Activated CD8-positive, alpha-beta memory T cell treated with anti-CD3 and anti-CD28 coated beads for 48 hours (primary cell): ENCODE measurements at places on chromosomes 13 and 19.
A peak's percentile ranks its signal among the peaks of the same experiment; 100 is the strongest.

GRCh38 chr19:9834307-9834725, 802 bp upstream of the PIN1 start:
- no peak for DNase-seq

GRCh38 chr19:7917267-7918061, 2.7 kb upstream of the SNAPC2 start:
- no peak for DNase-seq

- DNase-seq: no peak
Observed at GRCh38 chr13:97736436-97736835, 217.0 kb upstream of the IPO5 start.

DNA sequence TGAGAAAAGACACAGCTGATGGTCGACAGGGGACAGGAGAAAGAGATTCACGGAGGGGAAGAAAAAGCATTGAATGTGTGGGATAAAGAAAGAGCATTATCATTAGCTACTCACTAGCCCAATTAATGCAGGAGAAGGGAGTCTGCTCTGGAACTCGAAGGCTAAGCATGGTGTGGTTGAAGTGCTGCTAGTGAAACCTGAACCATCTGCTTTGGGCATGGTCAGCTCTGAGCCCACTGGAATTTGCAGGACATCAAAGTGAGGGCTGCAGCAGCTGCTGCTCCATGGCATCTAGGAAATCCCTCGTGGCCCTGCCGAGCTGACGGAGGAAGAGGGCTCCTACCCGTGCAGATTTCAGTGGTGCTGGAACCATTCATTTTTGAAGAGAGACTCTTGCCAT, 320.3 kb downstream of the ATP8A2 start:
- DNase-seq: no peak

DNA sequence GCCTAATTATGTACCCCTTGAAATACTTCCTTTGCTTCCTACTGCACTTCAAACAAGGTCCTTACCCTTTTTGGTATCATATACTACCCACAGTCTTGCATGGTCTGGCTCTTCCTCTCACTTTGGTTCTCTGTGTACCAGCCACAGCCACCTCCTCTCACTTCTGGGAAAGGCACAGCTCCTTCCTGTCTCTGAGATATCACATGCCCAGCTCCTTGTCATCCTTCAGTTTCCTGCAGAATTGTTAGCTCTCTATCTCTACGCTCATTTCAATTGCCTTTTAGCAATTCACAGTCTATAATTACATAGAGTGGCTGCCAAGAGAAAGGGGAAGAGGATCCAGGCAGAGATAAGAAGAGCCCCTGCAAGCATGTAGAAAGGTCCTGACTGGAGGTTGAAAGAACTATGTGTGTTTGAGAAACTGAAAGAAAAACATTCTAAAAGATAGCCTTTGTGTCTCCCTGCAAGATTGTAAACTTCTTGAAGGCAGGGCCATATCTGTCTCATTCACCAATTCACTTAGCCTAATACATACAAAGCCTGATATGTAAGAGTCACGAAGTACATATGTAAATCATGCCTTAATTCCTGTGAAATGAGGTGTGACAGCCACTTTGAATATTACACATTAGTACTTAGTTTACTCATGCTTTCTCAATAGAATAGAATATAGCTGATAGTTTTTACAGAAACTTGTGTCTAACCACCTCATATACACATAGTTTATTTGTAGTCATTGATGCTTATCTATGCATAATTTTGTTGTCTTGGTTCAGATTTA, 933.1 kb downstream of the DIAPH3 start:
- DNase-seq: no peak

DNA sequence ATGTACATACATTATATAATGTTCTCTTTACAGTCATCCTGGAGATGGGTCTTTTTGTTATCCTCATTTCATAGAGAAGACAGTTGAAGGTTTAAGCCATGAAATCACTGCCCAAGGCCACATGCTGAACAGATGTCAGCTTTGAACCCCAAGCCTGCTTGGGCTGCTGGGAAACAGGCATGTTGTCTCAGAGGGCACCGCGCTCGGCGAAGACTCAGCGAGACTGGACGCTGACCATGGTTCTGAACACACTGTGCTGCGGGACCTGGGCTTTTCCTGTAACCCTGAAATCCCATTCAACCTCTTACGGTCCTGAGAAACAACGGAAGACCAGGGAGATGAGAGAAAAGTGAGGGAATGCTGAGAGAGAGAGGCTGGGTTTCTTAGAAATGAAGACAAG, 27.3 kb downstream of the LRFN3 start:
- no peak for DNase-seq

DNA sequence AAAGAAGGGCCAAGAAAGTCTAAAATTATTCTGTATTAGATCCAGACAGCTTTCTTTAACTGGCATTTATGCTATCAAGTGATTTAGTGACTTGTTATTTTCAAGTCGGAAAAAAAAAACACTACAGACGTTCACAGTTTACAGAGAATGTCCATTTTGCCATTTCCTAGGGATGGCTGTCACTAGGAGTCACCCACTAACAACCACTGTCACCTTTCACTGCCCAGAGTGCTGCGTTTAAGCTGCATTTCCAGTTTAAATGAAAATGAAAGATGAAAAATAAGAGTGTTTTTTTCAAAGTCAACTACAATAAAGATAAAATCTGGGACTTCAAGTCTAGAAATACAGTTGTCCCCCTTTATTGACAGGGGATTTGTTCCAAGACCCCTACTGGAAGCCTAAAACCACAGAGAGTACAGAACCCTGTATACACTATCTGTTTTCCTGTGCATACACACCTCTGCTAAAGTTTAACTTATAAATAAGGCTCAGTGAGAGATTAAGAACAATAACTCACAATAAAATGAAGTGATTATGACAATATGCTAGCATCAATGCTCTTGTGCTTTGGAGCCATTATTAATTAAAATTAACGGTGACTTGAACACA, 112.5 kb downstream of the SACS start:
- no peak for DNase-seq

DNA sequence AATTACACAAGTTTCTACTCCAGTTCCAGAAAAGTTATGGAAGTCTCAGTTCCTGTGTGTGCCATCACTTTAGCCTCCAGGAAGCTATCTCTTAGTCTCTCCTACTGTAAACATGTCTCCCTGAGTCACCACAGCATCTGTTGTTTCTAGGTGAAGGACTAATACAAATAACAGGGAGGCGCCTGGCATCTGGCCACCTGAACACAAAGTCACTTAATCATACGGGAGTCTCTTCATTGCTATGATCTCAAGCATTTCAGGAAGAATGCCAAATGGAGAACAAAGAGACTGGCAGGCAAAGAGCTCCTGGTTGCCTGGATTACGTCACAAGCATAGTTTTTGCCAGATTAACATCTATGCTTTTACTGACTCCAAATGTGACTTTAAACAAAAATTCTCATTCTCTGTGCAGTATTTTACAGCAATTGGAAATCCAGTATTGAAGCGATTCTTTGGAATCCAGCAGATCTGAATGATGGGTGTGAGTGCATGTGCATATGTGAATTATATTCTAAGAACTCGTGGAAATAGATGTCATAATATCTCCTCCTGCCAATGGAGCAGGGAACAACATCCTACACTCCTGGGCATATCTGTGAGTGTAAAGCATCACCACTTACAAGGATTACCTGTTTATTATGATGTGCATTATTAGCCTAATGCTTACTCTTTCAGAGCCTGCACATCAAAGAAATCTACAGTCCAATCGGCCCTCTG, 572.8 kb downstream of the PCDH9 start:
- no peak for DNase-seq

DNA sequence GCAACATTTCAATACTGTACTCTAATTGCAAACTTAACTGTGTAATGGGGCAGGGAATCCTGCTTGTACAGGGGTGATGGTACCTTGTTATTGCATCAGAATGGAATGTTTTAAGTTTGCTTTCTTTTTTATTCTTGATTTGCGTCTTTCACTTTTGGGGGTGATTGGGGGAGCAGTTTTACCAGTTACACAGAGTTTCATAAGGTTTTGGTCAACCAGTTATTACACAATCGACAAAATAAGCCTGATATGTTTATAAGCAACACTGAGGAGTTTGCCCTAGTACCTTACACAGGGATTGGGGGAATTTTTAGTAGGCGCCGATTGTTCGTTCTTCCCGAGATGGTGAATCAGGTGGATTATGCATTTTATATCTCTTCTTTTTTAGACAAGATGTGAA, 2.7 kb downstream of the KLF5 start:
- DNase-seq: no peak

GRCh38 chr13:93723316-93723715, 496.7 kb downstream of the GPC6 start:
- no peak for DNase-seq

GRCh38 chr13:30985637-30986205, 53.3 kb downstream of the TEX26 start:
- DNase-seq: no peak

DNA sequence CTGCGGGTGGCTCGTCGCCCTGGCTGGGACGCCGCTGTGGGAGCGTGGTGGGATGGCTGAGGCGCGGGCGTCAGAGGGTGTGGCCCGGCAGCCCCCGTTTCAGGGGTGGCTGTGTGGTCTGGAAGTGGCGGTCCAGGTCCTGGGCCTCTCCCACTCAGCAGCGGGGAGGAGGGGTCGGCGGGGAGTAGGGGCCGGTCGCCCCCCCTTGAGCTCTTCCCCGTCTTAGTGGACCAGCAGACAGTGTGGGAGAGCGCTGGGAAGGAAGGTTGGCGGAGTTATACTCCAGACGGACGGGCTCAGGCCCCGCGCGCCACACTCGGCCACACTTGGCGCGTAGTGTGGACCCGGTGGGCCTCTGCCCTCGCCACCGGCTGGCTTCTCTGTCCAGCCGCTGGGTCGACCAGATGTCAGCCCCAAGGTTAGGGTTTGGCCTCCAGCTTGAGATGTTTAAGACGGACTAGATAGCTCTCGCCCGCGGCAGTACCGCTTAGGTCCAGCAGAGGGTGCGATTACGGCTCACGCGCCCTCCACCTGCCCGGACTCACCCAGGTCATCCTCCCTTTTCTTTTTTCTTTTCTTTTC, 21.7 kb upstream of the ZNF429 start:
- DNase-seq: peak; percentile 30

- DNase-seq: no peak
Observed at GRCh38 chr13:97780486-97780885, 173.0 kb upstream of the IPO5 start.

- DNase-seq: no peak
Observed at GRCh38 chr19:31666126-31666525, 316.9 kb upstream of the TSHZ3 start.

DNA sequence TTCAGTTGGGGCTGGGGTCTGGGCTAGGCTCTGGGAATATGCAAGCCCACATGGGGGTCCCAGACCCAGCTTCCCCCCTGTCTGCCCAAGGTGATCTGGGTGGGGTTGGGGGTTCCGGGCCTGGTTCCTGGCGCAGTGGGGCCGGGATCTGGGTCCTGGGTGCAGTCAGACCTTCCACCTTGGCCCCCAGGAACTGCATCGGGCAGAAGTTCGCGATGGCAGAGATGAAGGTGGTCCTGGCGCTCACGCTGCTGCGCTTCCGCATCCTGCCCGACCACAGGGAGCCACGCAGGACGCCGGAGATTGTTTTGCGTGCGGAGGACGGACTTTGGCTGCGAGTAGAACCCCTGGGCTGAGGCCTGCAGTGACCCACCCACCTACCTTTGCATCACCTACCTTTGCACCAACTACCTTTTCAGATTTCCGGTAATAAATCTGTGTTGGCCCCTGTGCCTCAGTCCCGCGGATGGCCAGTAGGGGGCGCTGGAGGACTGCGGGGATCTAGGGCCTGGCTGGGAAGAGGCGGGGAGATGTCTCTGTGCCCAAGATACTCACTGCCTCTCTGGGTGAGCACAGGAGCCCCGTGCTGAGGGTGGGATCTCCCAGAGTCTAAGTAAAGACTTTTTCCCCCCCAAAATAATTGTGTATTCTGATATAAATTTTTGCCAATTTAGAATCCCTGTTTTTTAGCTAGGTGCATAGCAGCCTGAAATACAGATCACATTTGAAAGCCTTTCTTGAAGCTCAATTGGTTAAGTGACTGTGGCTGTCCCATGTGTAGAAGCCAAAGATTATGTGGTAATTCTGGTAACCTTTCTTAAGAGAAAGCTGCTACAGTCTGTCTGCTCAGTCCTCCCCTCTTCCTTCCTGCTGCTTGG, 11.5 kb upstream of the CYP4F3 start:
- DNase-seq: peak; percentile 98

DNA sequence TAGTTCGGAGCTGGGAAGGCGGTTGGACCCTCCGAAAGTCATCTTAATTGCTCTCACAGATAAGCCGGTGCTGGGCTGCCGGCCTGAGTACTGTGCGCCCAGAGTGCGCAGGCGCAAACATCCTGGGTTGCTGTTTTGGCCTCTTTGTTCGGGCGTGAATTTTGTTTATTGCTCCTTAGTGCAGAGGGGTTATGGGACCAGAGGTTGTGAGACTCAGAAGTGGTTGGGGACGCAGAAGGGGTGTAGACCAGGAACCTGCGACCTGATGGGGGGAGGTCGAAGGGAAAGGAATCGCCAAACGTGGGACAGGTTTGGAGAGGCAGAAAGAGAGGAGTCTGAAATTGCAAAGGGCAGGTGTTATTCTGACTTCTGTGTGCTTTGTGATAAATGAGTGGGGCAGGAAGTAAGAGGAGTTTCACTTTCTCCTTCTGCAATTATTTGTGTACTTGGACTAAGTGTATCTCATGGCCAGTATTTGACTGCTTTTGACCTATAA, 607 bp upstream of the ZNF566 start:
- peak; percentile 33 for DNase-seq

- DNase-seq: no peak
Observed at GRCh38 chr13:32229443-32229842, 85.7 kb downstream of the ZAR1L start.

DNA sequence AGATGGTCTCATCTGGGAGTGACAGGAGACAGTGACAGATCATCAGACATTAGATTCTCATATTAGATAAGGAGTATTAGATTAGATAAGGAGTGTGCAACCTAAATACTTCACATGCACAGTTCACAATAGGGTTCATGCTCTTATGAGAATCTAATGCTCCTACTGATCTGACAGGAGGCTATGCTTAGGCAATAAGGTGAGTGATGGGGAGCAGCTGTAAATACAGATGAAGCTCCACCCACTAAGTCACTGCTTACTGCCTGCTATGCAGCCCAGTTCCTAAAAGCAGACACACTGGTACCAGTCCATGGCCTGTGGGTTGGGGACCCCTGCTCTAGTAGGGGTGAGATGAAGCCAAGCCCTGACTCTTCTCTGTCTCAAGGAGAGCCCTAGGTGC, 10.0 kb upstream of the IGFL3 start:
- no peak for DNase-seq
